ENCODE measurements at places on chromosomes 11 and 22.

GRCh38 chr11:112302226-112302868, 41.7 kb upstream of the PLET1 start:
- no peak for DNase-seq

DNA sequence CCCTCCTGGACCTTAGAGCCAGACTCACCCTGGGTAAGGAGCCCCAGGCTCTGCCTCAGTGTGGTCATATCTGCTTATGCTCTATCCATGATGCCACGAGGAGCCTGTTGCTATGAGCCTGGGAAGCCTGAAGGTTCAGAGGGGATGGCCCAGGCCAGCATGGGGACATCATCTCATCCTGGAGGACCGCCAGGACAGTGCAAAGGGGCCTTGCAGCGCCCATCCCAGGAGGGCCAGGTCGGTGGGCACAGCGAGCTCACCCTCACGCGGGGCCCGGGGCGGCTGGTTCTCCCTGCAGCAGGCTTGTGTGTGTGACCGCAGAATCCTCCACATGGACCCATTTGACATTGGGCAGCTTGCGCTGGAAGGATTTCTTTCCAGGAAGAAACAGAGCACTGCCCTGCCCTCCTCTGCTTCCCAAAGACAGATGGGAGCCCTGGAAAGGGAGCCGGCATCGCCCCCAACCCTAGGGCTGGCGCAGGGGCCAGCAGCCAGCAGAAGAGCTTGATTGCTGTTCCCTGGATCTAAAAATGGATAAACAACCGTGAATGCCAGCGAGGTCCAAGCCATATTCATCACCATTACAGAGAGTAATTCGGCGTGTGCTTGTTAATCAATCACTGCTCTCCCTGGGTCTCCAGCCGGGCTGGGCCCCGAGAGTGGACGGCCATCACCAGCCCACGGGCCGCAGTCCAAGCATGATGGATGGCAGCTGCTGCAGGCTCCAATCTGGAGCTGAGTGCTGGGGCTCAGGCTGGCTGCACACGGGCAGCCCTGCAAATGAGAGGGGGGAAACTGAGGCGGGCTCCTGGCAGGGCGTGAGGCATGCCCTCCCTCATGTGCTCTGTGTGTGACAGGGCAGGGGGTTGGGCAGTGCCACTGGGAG, 739.7 kb downstream of the BRD1 start:
- DNase-seq = no peak

DNA sequence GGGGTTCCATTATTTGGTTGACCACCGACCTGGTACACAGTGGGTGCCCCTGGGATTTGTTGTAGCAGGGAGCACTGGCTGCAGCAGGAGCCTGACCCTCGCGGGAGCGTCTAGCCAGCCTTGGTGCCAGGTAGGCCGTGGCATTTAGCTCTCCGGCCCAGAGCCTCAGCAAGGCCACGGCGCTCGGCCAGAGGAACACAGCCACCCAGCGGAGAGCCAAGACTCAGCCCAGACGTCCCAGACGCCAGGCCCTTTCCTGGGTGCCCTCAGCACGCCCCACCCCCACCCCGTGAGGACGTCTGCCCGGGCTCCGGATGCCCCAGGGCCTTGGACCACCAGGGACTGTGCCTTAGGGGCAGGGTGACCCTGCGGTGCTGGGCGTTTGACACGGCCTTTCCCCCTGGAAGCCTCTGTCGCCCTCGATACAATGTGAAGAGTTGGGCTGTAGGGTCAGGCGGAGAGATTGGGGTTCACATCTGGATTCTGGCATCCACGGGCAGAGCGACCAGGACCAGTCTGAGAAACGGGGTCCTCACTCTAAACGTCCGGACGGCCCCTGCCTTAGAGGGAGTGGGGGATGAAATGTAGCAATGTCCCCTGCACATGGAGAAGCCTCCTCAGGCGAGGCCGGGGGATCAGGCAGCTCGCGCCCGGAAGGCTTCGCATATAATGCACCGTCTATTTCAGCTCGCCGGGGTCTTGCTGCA, 99.2 kb upstream of the FGF3 start:
- no peak for DNase-seq

DNA sequence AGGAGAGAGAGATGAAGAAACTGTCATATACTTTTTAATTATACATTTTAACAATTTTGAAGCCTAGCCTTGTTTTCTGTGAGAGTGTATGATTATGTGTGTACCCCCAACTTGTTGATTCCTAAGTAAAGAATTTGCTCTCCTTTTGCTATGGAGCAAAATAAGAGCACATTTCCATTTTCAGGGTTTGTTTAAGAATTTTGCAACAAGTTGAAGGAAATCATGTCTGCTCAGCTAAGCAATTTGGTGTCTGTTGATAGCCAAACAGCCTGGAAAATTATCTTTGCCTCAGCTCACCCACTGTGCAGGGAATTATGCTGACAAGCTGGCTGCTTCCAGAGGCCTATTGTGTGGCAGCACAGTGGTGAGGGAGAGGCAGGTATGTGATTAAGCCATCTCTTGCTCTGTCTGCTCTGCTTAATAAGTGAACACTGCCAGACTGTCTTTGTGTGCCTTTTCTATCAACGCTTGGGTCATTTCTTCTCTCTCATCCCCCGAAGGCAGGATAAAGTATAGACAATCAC, 135.1 kb upstream of the TTC12 start:
- no peak for DNase-seq

DNA sequence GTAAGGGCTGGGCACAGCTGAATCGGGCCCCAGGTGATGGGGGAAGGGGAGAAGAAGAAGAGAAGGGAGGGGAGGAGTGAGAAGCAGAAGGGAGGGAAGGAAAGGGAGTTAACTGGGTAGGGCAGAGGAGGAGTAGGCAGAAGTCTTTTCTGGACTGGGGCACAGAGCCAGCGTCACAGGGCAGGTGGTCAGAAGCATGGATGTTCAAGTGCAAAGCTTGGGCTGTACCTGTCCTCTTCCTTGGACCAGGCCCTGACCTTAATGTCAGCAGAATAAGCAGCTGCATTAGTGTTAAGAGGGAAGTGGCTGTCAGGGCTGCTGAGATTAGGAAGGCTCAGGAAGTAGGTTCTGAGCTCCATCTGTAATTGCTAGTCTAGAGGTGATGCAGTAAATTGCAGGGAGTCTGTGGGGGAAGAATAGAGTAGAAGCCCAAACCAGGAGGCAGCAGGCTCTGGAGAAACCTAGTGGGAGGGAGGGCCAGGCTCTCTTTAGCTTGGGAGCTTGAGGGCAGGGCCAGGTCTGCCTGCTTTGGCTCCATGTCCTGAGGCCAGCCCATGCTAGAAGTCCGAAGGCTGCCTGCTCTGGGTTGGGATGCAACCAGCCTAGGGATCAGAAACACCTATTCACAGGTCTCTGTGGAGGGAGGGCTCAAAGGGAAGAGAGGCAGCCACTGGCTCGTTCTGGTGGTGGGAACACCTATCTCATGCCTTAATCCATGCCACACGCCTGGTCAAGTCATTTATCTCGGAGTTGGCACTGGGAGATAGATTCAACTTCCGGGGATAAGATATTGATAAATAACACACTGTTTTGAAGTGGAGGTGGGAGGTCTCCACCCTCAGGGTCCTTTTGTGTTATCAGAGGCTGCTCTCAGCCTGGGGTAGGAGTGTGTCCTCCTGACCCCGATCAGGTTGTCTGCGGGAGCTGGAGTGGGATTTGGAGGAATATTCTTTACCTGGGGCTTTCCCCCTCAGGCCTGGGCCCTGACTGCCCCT, 1.7 kb upstream of the UCP3 start:
- no peak for DNase-seq

GRCh38 chr11:71153005-71153390, 99.4 kb downstream of the SHANK2 start:
- DNase-seq = no peak

DNA sequence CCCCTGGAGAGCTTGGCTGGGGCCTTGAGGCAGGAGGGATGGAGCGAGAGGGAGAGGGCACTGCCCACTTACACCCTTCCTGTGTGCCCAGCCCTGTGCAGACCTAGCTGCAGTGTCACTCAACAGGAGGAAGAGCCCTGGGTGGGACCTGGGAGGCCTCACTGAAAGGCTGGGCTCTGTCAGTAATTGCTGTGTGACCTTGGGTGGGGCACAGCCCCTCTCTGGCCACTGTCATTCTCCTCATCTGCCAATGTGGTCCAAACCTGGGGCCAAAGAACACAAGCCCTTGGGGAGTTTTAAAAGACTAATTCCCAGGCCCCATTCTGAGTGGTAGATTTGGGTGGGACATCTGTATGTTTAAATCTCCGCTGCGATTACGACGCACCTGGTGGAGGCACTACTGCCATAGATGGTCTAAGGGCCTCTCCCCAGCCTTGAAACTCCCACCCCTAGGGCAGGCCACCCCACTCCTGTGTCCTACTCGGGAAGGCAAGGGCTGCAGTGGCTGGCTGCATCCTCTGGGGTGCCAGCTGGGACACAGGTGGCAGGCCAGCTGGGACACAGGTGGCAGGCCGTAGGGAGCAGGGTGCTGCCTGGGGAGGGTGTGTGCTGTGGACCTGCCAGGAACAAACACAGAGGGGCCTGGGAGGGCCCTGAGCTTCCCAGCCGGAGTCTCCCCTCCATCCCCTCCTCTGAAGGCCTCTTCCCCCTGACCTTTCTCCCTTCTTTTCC, 12.3 kb upstream of the SOX10 start:
- no peak for DNase-seq

DNA sequence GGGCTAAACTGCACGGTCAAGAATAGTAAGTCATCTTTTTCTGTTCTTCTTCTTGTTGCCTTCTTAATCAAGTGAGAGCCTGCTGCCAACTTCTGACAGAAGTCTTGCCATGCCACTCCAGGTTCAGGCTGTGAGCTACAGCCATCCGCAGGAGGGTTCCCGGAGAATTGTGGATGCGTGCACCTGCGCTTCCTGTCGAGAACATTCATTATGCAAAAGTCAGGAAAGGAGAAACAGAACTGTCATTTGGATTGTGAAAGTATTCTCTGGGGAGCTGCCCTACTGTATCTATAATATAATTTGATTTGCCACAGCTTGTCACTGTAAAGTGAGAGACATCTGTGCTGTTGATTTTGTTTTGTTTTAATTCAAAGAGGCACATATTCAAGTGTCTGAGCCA, 12.3 kb downstream of the IL17RA start:
- no peak for DNase-seq

- DNase-seq = no peak
Measured at GRCh38 chr11:87359401-87359800, 321.7 kb downstream of the TMEM135 start.

- no peak for DNase-seq
Measured at GRCh38 chr22:19344420-19344819, 52.9 kb upstream of the CLTCL1 start.

DNA sequence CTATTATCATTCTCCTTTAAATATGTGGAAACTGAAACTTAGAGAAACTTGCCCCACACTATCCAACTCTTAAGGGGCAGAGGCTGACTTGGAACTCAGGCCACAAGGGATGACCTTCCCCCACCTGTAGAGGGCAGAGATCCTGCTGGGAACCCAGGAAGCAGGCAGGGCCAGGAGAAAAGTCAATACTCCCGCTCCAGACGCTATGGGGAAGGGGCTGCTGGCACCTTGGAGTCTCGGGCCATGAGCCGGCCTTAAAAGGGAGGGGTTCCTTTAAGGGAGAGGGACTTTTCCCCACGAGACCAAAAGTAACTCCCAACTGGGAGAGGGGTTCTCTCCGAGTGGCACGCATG, 620 bp upstream of the ANO5 start:
- no peak for DNase-seq

GRCh38 chr11:77411137-77411707, 62.7 kb downstream of the PAK1 start:
- DNase-seq = peak; percentile 33

- DNase-seq = no peak
Measured at GRCh38 chr11:44113572-44113971, 18.1 kb downstream of the EXT2 start.

Measured in CD4-positive, alpha-beta T cell treated with Interleukin-17A for 4 hours (primary cell).